H1 (cell line): ENCODE measurements at places on chromosomes 4 and X.

DNA sequence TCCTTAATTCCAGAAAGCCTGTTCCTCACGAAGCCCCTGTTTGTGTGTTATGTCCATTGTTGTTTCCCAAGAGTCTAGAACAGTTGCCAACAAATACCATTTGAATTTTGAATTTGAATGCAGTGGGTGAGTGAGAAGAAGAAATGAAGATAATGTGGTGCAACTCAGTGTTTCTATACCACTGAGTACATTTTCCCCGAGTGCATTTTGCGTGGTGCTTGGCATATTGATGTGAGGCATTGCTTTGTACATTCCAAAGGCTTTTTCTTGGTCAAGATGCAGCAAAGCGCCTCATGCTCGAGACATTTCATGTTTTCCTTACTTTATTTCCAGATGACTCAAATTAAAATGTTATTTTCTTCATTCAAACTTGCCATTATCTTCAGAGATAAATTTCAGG lies 253.1 kb upstream of the RPS6KA3 start:
- no peaks in the 10 kb centered on the region for H3K27me3 ChIP-seq
- no peaks in the 10 kb centered on the region for H3K4me1 ChIP-seq
- H3K36me3 ChIP-seq: no peaks in the 10 kb centered on the region
- no peak overlapping the region for H3K27ac ChIP-seq

GRCh38 chr4:155943605-155944291 lies 9.9 kb downstream of the CTSO start:
- DNase-seq: no peak
- H3K4me3 ChIP-seq: no peak overlapping the region
- H3K4me1 ChIP-seq: no peaks in the 10 kb centered on the region
- H3K27me3 ChIP-seq: no peaks in the 10 kb centered on the region

- H3K4me3 ChIP-seq: no peak overlapping the region
- DNase-seq: no peak
- H3K27ac ChIP-seq: no peak overlapping the region
- H3K27me3 ChIP-seq: no peaks in the 10 kb centered on the region
Measured at GRCh38 chr4:135319685-135320084, 1118.1 kb upstream of the PABPC4L start.

- no peak overlapping the region for H3K4me3 ChIP-seq
- no peaks in the 10 kb centered on the region for H3K27me3 ChIP-seq
- no peak for DNase-seq
- no peaks in the 10 kb centered on the region for H3K36me3 ChIP-seq
- H3K27ac ChIP-seq: no peak overlapping the region
- no peaks in the 10 kb centered on the region for H3K4me1 ChIP-seq
Measured at GRCh38 chr4:152921284-152921683, 14.8 kb upstream of the FHDC1 start.

- H3K4me3 ChIP-seq: no peak overlapping the region
- no peaks in the 10 kb centered on the region for H3K27me3 ChIP-seq
- no peaks in the 10 kb centered on the region for H3K36me3 ChIP-seq
- no peak overlapping the region for H3K27ac ChIP-seq
- no peaks in the 10 kb centered on the region for H3K4me1 ChIP-seq
Measured at GRCh38 chr4:70522626-70523025, 4.3 kb downstream of the AMTN start.

GRCh38 chrX:63513825-63514568 lies 162.9 kb upstream of the SPIN4 start:
- DNase-seq: no peak
- no peak overlapping the region for H3K27ac ChIP-seq
- H3K4me1 ChIP-seq: no peaks in the 10 kb centered on the region

DNA sequence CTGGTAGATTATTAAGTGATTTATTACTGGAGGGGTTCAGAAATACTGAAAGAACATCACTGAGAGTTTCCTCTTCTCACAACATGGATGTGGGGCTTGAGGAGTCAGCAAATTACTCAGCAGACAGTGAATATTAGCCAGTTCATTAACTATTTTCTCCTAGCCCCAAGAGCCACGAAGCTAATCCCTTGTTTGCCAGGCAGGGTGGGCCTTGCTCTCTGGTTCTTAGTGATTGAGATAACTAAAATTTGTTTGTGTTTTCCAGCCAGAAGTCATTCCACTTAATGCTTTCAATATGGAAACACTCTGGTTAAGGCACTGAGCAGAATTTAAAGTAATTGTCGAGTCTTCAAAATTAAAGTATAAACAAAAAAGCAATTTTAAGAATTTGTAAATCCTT lies 40.1 kb upstream of the PASD1 start:
- H3K27ac ChIP-seq: no peak overlapping the region
- DNase-seq: no peak
- no peaks in the 10 kb centered on the region for H3K36me3 ChIP-seq
- no peaks in the 10 kb centered on the region for H3K27me3 ChIP-seq
- no peak overlapping the region for H3K4me3 ChIP-seq
- no peaks in the 10 kb centered on the region; the same call in 1 of the 2 replicates for H3K4me1 ChIP-seq

- H3K27me3 ChIP-seq: no peaks in the 10 kb centered on the region
- DNase-seq: no peak
Measured at GRCh38 chrX:45485719-45486118, 285.0 kb upstream of the DIPK2B start.

DNA sequence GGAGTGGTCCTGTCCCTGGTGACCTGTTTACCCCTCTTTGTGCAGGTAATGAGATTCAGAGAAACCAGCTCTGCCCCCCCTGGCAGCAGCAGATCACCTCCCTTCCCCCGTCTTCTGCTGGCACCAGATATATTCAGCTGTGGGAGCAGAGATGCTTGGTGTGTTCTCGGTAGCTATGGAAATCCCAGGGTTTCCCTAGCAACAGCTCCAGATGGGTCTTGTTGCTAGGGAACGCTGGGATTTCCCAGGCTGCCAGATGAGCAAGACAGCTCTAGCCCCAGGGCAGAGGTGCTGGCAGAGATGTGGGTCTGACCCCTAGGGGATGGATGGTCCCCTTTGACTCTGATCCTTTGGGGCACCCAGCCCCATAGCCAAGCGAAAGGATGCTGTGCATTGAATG lies 20.2 kb downstream of the CETN2 start:
- no peaks in the 10 kb centered on the region for H3K27me3 ChIP-seq
- no peak for DNase-seq
- no peak overlapping the region for H3K27ac ChIP-seq
- no peak overlapping the region for H3K4me3 ChIP-seq
- no peaks in the 10 kb centered on the region for H3K36me3 ChIP-seq

- no peak overlapping the region for H3K4me3 ChIP-seq
- H3K27ac ChIP-seq: no peak overlapping the region
- no peaks in the 10 kb centered on the region for H3K36me3 ChIP-seq
- H3K27me3 ChIP-seq: no peaks in the 10 kb centered on the region
Measured at GRCh38 chr4:24244663-24245490, 339.5 kb downstream of the DHX15 start.

DNA sequence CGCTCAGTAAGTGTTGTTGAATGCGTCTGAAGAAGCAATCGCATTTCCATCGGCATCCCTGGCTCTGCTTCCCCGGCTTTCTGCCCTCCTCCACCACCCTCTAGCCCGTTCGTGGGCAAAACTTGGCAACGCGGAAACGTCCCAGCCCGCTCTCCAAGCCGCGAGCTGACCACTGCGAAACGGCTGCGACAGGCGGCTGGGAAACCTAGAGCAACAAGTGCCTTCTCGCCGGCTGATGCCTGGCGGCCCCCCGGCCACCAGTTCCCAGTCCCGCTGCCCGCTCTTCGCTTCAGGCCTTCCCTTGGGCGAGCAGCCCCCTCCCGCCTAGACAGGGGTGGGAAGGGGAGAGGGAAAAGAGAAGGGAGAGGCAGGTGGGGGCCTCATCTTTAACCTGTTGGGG lies 837 bp downstream of the CITED1 start:
- peaks cover 73% of the 10 kb centered on the region for H3K27me3 ChIP-seq
- no peaks in the 10 kb centered on the region for H3K4me1 ChIP-seq
- no peak for DNase-seq
- H3K36me3 ChIP-seq: no peaks in the 10 kb centered on the region
- no peak overlapping the region for H3K27ac ChIP-seq

DNA sequence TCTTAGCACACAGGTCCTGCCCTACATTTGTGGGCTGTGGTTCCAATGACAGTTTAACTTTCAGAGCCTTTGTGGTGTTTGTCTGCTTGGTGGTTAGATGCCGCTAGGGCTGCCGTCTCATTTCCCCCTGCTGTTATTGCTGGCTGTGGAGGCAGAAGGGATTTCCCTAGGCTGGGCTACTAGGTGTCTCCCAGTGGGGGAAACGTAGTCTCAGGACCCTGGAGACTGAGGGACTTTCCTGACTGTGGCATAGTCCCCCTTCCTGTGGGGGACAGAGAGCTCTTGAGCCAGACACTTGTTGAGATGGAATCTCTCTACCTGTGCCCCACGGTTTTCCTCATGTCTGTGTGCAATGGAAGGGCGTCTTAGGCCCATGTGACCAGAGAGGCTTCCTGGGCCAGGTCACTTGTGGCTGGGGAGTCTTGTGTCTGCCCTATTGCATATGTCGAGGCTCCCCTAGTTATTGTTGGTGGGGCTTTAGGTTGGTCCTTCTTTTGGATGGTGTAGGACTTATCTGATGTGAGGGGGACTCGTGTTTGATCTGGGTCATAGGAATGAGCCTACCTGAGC lies 68.2 kb downstream of the ARHGAP10 start:
- H3K36me3 ChIP-seq: no peaks in the 10 kb centered on the region
- no peaks in the 10 kb centered on the region for H3K27me3 ChIP-seq
- H3K4me1 ChIP-seq: 0 out of 2 replicates have a peak, but pooled peaks cover 5% of the 10 kb centered on the region
- no peak for DNase-seq
- no peak overlapping the region for H3K27ac ChIP-seq

DNA sequence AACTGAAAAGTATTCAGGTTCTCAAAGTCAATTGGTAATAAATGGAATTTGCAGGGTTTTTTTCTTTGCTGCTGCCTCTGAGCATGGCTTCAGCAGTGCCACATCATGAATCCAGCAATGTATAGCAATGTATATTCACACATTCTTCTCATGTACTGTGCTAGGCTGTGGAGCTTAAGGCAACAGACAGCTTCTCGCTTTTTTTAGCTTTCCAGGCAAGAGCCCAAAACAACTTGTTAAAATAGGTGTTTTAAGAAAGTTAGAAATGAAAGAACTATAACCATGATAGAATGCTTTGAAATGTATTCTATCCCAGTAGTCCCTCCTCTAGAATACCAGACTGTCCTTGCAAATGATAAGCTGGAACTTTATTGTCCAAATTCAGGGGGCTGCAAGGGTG lies 30.4 kb downstream of the SMIM43 start:
- DNase-seq: no peak
- no peak overlapping the region for H3K27ac ChIP-seq
- H3K27me3 ChIP-seq: no peaks in the 10 kb centered on the region
- no peak overlapping the region for H3K4me3 ChIP-seq
